ENCODE measurements at places on chromosomes 3 and 15. TPM values are rescaled to one million over a fixed set of nuclear protein-coding genes. Genes with fewer than 3 reads are reported as not detected.

DNA sequence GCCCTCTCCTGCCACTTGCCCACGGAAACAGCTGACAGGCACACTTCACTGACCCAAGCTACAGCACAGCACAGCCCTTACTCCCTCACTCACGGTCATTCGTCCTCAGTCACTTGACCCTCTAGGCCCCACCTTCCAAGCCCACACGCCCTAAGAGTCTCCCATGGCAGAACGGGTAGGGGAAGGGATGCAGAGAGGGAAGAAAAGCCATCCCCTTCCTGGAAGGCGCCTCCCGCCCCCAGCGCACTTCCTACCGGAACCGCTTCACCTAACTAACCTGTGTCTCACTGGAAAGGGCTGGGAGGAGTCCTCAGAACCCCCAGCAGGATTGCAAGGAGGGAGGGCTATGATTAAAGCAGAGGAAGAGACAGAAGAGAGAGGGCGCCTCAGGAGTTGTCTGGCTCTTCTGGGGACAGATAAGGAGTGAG is 22.9 kb downstream of the EPHB3 start:
- H3K4me3 ChIP-seq: no peak overlapping the region
- H3K27ac ChIP-seq: no peak overlapping the region
- no peak for DNase-seq
- peaks cover 5% of the 10 kb centered on the region for H3K4me1 ChIP-seq
- no peaks in the 10 kb centered on the region for H3K36me3 ChIP-seq
- peaks cover 30% of the 10 kb centered on the region for H3K27me3 ChIP-seq

GRCh38 chr3:139671863-139672646 is 5.7 kb downstream of the NMNAT3 start:
- H3K4me3 ChIP-seq: no peak overlapping the region
- peaks cover 4% of the 10 kb centered on the region for H3K4me1 ChIP-seq
- DNase-seq: no peak
- no peaks in the 10 kb centered on the region for H3K36me3 ChIP-seq

GRCh38 chr3:68999605-69000004 is 13.9 kb downstream of the EOGT start:
- peaks cover 25% of the 10 kb centered on the region for H3K36me3 ChIP-seq
- H3K4me3 ChIP-seq: no peak overlapping the region
- no peak overlapping the region for H3K27ac ChIP-seq
- H3K27me3 ChIP-seq: no peaks in the 10 kb centered on the region
- DNase-seq: no peak
- no peaks in the 10 kb centered on the region for H3K4me1 ChIP-seq

- H3K4me3 ChIP-seq: peak overlapping the region; percentile 70
- peak overlapping the region; percentile 95 for H3K27ac ChIP-seq
- no peaks in the 10 kb centered on the region for H3K27me3 ChIP-seq
- peaks cover 31% of the 10 kb centered on the region for H3K36me3 ChIP-seq
Measured at GRCh38 chr3:11624161-11624560, 19.6 kb downstream of the VGLL4 start.

- H3K4me3 ChIP-seq: no peak overlapping the region
- H3K4me1 ChIP-seq: no peaks in the 10 kb centered on the region
- no peak for DNase-seq
- no peaks in the 10 kb centered on the region for H3K36me3 ChIP-seq
- no peak overlapping the region for H3K27ac ChIP-seq
Measured at GRCh38 chr15:29890336-29891095, 68.2 kb upstream of the TJP1 start.

- H3K4me1 ChIP-seq: peaks cover 11% of the 10 kb centered on the region
- H3K27ac ChIP-seq: no peak overlapping the region
- no peak overlapping the region for H3K4me3 ChIP-seq
- peaks cover 8% of the 10 kb centered on the region for H3K27me3 ChIP-seq
Measured at GRCh38 chr15:90174140-90174875, 26.8 kb upstream of the SEMA4B start.

The TRAK1 gene
- 23.7 TPM for total RNA-seq

The SCN11A gene
- total RNA-seq: 0.02 TPM

The ZNF860 gene
- not detected for total RNA-seq

Measured in activated CD4-positive, alpha-beta T cell treated with anti-CD3 and anti-CD28 coated beads, Interleukin-2, amount 10 ng/mL, durations not matched to agents 7 days and 5 days (primary cell).